ENCODE measurements at places on chromosomes 2 and 18. TPM values are rescaled to one million over a fixed set of nuclear protein-coding genes. Genes with fewer than 3 reads are reported as not detected.

GNLY gene
- total RNA-seq, result 599 TPM

DNA sequence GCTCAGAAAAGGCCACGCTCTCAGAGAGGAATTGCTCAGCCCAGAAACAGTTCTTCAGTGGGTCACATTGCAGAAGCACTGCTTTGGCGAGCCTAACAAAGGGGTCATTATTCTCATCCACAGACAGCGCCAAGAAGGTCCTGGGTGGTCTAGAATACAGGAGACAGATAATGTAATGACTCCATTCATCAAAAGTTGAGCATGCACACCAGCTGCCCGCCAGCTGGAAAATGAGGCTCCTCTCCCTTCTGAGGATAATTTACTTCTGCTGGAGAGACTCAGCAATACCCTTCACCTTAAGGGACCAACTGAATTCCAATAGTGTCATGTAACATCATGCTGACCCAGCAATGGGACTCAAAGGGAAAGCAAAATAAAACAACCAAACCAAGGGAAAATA is 79.9 kb downstream of the TRIB2 start:
- DNase-seq, result no peak
- peaks cover 14% of the 10 kb centered on the region for H3K36me3 ChIP-seq
- H3K27ac ChIP-seq, result no peak overlapping the region
- no peak overlapping the region for H3K4me3 ChIP-seq
- H3K4me1 ChIP-seq, result peaks cover 3% of the 10 kb centered on the region
- no peaks in the 10 kb centered on the region for H3K27me3 ChIP-seq

DNA sequence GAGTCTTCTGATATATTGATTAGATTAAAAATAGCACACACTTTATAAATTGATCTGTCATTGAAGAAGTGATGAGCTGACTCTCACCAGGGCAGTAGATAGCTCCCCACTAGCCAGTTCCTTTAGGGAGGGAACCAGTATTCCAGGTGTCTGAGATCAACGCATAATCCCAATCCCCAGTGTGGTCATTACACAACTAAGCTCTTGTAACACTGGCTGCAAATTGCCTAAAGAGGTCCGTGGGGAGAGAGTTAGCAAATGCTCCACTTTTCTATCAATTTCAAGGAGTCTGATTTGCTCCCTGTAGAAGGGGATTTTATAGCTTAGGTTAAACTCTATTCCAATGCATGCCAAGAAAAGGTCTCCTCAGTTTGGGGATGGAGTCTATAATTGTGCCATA is 7.7 kb downstream of the SLC14A1 start:
- H3K27ac ChIP-seq, result no peak overlapping the region
- H3K27me3 ChIP-seq, result no peaks in the 10 kb centered on the region
- no peaks in the 10 kb centered on the region for H3K36me3 ChIP-seq
- no peak for DNase-seq
- H3K4me1 ChIP-seq, result no peaks in the 10 kb centered on the region

GRCh38 chr18:57915865-57916582 is 112.9 kb upstream of the ATP8B1 start:
- H3K27me3 ChIP-seq, result peaks cover 8% of the 10 kb centered on the region
- peaks cover 11% of the 10 kb centered on the region for H3K4me1 ChIP-seq
- DNase-seq, result no peak
- no peaks in the 10 kb centered on the region for H3K36me3 ChIP-seq

GRCh38 chr2:229129738-229130371 is 141.2 kb downstream of the PID1 start:
- H3K36me3 ChIP-seq, result no peaks in the 10 kb centered on the region
- no peaks in the 10 kb centered on the region for H3K4me1 ChIP-seq
- no peaks in the 10 kb centered on the region for H3K27me3 ChIP-seq
- no peak overlapping the region for H3K4me3 ChIP-seq
- no peak overlapping the region for H3K27ac ChIP-seq
- no peak for DNase-seq

Data from natural killer cell treated with Interleukin-12 subunit alpha and Interleukin-12 subunit beta and Interleukin-15 and Interleukin-18, amount 100 ng/mL, for 72 hours (primary cell).